ENCODE measurements at places on chromosomes 13 and 19.

DNA sequence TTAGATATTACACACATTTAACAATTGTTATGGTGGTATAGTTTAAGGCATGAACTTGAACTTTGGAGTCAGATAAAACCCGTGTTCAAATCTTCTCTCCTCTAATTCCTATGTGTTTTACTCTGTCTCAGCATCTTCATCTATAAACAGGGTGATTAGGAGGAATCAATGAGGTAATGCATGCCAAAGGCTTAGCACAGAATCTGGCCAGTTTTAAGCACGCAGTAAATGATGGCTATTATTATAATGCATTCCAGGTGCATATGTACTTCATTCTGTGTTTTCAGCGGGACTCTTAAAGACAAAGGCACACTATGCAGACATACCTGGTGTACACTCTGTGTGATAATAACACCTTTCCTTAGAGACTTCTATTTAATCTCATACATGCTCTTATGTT is 88.0 kb upstream of the FRY start:
- DNase-seq = no peak

- DNase-seq = no peak
Observed at GRCh38 chr19:2912306-2912705, 11.6 kb downstream of the ZNF57 start.

GRCh38 chr13:42997381-42997780 is 5.3 kb upstream of the EPSTI1 start:
- DNase-seq = no peak

GRCh38 chr13:24452044-24452443 is 60.5 kb downstream of the PARP4 start:
- no peak for DNase-seq

DNA sequence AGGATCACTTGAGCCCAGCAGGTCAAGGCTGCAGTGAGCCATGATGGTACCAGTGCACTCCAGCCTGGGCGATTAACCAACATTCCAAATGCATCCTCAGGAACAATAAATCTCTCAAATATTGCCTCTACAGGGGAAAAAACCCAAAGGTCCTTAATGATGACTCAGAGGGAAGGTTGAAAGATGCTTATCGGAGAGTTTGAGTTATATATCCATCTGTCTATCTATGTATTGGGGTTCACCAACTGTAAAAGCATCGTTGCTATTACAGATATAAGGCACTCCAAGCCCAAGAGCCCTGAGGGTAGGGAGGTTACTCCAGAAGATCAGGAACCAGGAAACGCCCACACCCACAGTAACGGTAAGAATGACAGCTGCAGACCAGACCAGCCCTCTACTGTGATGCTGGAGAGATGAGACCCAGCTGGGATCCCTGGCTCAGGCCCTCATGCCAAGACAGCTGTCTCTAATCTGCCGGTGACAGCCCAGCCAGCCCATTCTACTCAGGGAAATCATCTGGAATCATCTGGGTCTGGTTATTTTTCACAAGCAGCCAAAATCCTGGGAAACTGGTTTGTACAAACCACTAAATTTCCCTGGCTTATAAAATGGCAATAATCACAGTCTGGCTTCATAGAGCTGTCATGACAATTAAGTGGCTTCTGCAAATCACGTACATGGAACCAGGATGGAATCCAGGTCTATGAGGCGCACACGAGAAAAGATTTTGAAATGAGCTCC is 23.8 kb downstream of the TEX101 start:
- no peak for DNase-seq

DNA sequence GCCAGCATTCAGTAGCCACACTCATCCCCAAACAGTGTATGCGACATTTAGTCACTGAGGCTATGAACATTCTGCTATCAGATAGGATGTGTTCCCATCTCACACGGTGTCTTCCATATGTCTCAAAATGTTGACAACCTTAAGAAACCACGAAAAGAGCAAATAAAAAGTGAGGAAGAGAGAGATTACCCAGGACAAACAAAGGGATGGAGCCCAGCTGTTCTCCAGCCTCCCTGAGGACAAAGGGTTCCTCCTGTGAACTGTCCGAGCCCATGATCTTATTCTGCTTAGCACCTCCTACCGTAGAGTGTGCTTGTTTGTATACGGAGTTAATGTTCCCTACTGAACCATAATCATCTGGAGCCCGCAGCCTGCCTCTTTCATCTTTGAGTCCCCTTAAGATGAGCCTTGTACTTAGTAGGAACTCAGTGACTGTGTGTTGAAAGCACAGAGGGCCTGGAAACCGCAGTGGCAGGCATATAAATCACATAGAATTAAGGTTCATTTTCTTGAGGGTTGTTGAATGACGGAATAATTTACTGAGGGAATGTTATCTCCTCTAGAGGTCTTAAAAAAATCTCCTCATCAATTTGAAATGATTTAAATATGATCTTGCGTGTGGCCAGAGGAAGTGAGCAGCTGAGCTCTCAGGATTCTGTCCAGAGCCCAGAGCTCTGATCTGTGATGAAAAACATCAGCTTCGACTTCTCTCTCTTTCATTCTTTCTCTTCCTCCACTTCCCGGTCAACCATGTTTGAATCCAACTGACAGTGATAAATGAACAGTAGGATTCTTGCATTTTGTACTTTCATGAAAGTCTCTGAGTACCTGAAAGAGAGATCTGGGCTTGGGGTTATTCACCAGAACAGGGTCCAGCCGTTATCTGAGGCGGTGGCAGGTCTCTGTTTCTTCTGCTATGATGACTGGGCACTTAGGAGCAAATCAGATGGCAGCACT is 200.5 kb downstream of the KLF5 start:
- DNase-seq = no peak

DNA sequence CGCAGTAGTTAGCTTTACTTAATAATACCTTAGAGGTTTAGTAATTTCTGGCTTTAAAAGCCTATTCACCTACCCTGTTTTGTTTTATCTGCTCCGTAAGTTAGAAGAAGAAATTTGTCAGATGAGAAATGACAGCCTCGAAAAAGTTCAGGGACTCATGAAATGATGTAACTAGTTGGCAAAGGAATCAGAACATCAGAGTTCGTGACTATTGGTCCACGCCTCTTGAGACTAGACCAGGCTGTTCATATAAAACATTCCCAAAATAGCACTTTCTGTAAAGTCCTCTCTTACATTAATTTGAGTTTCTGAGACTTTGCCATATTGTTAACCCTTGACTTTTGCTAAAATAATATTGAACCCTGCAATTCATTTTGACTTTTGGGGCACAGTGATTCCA is 92.0 kb downstream of the HS6ST3 start:
- DNase-seq = no peak

DNA sequence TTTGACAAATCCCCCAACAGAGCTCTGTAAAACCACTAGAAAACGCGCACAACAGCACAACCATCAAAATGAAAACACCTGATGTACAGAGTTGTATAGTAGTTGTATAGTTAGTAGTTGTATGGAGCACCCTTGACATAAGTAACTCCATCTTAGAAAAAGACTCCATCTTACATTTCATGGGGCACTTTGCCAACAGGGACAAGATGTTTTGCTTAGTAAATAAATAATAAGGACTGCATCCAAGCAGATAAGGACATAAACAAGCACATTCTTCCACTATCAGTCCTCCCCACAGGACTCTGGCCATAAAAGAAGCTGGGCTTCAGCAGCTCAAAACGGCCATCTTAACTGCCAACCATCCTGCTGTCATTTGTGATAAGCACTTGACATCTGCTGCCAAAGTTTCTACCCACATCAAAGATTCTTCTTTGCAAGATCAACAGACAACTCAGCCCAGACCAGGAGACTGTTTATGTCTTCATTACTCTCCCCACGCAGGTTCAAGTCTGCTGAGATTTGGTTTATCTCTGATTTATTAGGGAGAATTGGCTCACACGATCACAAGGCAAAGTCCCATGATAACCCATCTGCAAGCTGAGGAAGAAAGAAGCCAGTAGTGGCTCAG is 20.7 kb upstream of the ZNF331 start:
- DNase-seq = no peak

- DNase-seq = no peak
Observed at GRCh38 chr19:18697680-18698079, 14.2 kb downstream of the CRTC1 start.

DNA sequence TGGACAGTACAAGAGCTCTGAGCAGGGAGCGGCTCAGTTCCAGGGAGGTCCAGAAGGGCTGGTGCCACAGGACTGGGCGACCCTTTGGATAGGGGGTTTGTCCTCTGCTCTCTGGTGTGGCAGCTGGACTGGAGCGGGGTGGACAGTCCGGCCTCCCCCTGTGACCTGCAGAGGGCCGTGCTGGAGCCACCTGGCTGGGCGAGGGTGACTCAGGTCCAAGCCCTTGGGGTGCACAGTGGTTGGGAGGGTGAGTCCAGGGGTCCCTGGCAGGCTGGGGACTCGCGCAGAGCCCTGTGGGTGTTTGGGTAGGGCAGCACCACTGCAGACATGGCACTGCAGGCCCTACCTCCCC is 7.2 kb downstream of the SSBP4 start:
- DNase-seq = no peak

DNA sequence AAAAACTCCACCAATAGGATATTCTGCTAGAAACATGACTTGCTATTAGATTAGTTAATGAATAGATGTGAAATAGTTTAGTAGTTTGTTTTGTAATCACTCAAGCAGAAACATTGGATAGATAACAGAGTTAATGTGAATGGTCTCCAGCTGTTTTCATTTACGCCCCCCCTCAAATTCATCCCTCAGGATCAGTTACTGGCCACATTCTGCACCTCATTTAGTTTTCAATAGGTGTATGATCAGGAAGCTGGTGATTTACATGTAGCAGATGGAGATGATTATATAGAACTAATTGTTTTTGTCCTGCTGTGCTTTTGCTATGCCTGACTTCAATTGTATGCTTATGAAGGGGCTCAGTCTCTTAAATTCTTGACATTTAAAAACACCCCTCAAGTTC is 759.0 kb downstream of the SLITRK6 start:
- DNase-seq = no peak

- no peak for DNase-seq
Observed at GRCh38 chr19:45847663-45848062, 15.3 kb downstream of the SYMPK start.

DNA sequence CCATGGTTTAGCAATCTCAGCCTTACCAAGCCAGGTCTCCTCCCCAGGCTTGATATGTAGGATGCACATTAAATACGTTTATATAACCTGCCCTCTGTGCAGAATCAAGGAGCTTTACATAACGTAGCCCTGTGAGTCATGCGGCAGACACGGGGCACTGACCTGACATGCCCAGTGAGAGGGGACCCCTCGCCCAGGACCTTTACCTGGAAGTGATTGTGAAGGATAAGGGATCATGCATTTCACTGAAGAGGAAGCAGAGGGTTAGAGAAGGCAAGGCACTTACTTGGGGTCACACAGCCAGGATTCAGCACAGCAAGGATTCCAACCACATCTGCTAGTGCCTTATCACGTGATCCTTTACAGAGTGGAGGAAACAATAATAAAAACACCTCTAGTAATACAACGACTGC is 18.9 kb upstream of the FOSB start:
- DNase-seq = no peak

DNA sequence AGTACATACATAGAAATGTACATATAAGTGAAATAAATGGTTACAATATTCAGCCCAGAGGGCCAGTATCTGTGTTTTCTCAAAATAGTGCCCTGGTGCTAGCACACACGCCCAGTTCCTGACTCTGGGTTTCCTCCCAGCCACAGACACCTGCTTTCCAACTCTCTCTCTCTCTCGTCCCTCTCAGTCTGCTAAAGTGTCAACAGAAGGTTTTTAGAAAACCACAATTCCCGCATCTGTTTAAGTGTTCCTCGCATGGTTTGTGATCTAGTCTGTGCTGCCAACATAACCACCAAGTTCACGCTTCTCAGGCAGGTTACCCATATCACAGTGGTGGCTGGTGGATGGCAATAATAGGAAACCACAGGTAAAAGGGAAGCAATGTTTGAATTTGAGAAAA is 17.8 kb upstream of the UPF3A start:
- DNase-seq = peak; percentile 21

DNA sequence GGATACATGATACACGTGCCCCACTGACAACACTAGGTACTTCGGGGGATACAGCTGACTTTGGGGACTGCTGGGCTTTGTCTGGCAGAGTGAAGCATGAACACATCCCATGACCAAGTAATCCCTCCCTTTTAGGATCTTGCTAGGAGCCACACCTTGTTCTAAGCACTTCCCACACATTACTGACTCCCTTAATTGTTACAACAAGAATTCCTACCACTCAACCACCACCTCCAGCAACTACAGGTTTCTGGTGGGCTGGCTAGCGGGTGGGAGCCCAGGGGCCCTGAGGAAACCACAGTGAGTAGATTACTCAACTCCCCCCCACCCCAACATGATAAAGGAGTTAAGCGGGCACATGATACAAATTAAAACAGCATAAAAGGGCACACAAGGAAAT is 7.2 kb upstream of the SLC35E1 start:
- DNase-seq = no peak

DNA sequence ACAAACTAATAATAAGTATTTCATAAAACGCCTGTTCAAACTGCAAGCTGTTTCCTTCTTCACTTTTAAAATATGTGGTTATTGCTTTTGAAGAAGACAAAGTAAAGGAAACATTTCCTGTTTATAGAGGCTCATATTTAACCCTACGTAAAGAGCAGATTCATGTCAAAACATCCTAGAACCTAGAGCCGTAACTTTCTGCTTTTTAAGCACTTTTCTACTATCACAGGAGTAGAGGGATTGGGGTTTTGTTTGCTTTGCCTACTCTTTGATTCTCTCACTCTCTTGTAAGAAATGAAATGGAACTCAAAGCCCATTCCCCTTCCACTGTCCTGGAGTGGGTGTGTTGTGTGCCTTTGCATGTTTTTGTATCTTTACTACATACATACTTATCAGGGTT is 54.0 kb upstream of the GPR183 start:
- peak; percentile 55 for DNase-seq

DNA sequence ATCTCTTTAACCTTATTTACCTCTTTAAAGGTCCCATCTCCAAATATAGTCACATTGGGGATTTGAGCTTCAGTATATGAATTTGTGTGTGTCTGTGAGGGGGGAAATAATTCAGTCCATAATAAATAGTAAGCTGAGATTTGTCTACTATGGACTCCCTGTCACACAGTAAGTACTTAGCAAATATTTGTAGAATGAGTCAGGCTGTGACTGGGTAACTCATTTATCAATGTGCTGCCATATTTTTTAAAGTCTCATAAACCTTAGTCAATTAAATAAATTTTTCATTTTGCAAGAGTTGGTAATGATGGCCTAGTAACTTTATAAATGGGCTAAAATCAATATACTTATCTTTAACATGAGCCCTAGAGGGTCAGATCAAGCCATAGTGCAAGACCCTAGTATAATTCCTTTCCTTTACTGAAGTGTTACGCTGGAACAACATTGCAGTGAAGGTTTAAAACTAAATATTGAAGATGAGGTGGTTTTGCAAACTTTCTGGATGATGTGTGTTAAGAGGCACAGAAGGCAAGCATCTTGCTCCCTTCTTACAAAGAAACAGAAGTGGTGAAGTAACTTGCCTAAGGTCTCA is 305.1 kb downstream of the KCNRG start:
- no peak for DNase-seq

- no peak for DNase-seq
Observed at GRCh38 chr13:33323801-33324510, 38.4 kb upstream of the STARD13 start.

GRCh38 chr19:15048885-15049541 is at the start of gene CASP14:
CASP14 (plus strand) TSS chr19:15049480; CDS start chr19:15052252, 2,772 bp downstream.
- no peak for DNase-seq

- no peak for DNase-seq
Observed at GRCh38 chr19:44687888-44688287, 11.1 kb upstream of the CEACAM16 start.

- no peak for DNase-seq
Observed at GRCh38 chr19:30498707-30499106, 126.5 kb downstream of the ZNF536 start.

- DNase-seq = no peak
Observed at GRCh38 chr19:38483016-38483630, 49.6 kb downstream of the RYR1 start.

Measured in CD4-positive, alpha-beta T cell treated with Interferon alpha-2 for 1 hour (primary cell).